Effector memory CD8-positive, alpha-beta T cell (primary cell): ENCODE measurements at places on chromosomes 3 and 15.

- DNase-seq = no peak
Measured at GRCh38 chr3:136296960-136297359, 46.8 kb downstream of the PCCB start.

DNA sequence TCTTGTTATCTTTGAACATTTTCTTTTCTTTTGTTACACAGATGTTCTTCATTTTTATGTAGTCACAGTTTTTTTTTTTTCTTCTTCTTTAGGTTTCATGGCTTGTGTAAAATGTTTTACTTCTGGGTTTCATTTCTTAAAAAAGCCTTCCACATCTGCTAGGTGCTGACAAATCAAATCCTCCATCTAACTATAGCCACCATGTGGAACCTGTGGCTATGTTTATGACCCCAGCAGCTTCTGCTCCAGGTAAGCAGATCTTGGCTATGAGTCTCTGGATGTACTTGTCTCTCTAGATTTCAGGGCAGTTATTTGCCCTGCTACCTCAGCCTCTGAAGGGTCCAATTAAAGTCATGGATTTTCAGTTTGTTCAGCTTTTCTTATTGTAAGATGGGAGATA, 44.5 kb downstream of the OXSM start:
- no peak for DNase-seq

DNA sequence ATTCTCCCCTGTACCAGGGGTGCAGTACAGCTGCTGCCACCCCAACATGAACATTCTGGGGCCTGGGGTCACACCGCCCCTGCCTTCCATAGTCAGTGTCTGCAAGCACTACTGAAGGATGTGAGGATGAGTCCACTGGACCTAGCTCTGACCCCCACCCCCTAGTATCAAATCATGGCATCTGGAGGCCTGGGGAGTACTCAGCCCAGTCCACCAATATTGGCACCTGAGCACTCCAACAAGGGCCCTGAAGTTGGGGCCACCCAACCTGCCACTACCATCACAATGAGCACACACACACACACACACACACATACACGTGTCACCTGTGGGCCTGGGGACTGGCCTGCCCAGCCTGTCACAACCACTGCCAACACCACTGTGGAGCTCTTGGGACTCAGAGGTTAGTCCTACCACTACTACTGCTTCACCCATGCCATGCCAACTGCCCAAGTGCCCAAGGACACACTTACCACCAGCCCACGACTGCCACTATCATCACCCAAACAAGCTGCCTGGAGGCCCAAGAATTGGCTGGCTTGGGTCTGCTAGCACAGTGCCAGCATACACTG, 253.9 kb downstream of the MCTP2 start:
- no peak for DNase-seq

- DNase-seq = no peak
Measured at GRCh38 chr15:101397521-101398003, 91.9 kb downstream of the PCSK6 start.

DNA sequence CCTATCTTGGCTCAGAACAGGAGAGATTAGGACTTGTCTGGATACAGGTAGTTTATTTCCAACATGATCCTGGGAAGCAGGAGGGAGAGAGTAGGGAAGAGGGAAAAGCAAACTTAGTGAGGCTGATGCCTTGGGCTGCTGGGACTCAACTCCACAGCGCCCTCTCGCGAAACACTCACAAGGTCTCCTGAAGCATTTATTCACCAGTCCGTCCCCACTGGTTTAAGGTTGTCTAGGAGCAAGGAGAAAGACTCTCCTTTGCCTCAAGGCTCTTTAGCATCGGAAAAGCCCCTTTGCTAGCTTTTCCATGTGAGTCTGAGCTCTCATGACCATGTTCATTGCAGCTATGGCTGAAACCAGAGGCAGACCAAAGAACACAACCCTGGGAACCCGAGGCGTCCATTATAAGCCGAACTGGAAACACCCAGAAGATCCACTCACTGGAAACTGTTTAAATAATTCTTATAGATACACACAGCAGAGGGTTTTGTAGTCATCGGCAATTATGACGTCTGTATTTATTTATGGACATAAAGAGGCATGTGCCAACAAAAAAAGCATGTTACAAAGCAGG, 244.5 kb downstream of the CD47 start:
- DNase-seq = peak; percentile 2

DNA sequence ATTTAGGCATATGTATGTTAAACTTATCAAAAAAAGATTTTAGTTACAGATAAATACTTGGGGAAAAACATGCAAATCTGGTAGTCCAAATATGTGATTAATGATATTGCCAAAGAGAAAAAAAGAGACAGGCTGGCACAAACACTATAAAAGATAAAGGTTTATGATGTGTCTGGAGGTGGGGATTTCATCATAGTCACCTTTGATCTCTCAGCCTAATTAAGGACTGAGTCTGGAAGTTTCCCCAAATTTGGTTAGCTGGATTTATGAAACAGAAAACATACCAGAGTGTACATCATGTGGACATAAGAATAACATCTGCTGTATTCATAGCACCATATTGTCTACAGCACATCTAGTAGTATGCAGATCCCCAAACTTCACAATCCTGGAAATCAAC, 157.0 kb downstream of the FGF12 start:
- DNase-seq = no peak

DNA sequence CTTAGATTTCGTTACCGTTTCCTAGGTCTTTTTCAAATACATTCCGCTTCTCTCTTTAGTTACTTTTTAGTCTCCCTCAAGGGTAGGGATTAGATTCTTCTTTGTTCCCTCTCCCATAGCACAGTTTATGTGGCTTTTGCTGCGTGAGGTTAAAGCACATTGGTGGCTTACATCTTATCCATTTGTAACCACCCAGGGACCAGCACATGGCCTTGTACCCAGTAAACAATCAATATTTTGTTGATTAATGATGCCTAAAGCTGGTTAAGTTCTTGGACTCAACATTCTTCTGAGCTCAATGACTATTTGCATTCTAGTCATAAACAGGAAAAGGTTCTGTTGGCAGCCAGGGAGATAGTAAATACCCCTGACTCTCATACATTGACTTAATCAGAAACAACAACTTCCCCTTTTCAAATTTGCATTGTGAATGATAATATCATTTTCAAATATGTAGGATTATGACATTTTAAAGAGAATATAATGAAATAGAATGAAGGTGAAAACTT, 60.2 kb downstream of the CACNA1D start:
- no peak for DNase-seq

GRCh38 chr3:51682079-51682478, 11.0 kb downstream of the TEX264 start:
- DNase-seq = peak; percentile 76

DNA sequence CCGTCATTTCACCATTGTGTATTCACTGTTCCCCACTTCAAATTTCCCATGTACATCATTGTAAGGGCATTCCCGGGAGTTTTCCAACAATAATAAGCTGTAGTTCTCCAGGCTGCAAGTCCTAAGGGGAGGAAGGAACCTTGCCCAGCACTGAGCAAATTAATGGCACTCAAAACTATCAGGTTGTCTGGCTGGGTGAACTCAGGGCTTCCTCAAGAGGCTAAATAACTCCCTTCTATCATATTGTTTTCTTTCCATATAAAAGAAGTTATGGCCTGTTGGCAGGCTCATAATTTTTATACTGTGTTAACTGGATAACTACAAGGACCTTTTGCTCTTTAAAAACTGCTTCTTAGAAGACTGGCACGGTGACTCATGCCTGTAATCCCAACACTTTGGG, 71.4 kb downstream of the SEMA6D start:
- no peak for DNase-seq

DNA sequence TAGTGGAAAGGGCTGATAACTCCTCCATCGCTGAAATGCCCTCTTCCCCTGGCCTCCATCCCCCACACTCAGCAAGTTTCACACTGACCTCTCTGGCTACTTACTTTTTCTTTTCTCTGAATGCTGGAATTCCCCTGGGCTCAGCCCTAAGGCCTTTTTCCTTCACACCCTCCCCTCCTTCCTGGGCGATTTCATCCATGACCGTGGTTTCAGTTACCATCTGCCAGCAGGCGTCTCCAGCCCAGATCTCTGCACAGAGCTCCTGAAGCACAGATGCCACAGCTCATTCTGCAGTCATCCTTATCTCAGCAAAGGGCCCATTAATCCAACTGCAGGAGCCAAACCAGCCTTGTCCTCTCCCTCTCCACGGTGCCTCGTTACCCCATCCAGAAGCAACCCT, 114.0 kb downstream of the RFTN1 start:
- DNase-seq = no peak

DNA sequence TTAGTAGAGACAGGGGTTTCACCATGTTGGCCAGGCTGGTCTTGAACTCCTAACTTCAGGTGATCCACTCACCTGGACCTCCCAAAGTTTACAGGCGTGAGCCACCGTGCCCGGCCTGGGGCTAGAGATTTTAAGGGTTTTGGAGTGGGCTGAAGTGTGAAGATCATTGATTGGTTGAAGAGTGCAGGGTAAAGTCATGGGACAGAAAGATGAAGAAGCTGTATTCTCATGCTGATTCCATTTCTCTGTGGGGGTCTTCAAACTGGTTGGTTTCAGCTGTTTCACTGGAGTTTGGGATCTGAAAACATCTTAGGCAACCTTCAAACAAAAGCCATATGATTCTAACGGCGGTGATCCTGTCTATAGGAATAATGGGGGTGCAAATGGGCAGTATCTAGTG, 52.1 kb downstream of the GATM start:
- no peak for DNase-seq

DNA sequence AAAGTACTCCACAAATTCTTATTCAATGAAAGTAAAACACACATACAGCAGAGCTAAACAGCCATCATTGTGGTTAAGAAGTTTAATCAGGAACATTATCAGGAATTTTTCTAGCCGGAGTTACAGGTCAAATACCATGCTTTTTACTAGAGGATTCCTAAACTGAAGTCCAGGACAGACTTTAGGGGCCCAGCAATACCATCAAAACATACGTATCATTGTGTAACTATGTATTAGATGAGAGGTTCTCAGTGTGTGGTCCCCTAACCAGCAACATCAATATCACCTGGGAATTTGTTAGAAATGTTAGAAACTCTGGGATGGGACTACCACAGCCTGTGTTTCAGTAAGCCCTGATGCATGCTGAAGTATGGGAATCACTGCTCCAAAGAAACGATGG, 404.2 kb upstream of the IL12A start:
- no peak for DNase-seq

GRCh38 chr3:156142702-156143101, 22.3 kb downstream of the KCNAB1 start:
- DNase-seq = no peak

DNA sequence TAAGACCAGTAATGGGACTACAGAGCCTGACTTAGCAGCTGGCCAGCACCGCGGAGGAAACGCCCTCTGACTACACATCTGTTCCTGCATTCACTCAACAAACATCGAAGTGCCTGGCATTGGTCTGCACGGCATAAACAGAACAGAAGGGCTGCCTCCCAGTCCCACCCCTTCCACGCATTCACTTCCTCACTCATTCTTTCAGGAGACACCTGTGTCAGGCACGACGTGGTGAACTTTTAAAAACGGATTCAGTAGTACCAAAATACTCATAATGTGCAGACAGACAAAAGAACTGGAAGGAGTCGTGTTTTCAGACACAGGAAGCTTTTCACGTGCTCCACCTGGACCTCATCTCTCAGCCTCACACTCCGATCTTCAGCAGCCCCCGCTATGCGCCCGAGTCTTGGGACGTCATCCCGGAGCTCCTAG, 123.3 kb downstream of the XXYLT1 start:
- no peak for DNase-seq

DNA sequence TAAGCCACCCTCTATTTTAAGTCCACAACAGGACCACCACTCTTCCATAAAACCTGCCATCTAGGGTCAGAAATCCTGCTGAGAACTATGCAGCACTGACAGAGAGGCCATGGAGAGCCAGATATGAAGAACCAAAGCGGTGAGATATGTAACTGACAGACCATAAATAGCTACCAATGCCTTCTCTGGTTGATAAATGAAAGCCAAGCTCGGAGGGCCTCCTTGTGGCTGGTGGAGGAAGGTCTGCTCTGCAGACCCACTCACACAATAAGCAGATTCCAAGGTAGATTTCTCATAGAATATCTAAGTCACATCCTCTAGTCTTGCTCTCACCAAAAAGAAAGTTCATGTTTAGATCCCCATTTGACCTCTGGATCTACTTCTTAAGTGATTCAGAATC, 38.9 kb downstream of the RYK start:
- no peak for DNase-seq

DNA sequence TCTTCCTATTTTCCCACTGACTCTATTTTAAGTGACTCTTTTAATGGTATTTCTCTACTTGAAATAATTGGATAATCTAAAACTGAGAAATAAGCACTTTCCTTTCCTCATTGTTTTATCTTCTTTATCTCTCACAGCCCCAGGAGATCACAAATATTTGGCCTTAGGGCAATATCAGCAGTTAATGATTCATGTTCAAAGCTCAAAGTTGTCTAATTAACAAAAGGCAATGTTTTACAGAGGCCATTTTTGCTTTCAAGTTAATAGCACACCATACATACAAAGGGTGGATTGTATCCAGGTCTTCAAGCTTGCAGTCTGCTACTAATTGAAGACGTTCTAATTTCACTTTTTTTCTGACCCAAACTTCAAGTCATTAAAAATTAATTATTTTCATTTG, 120.1 kb downstream of the LRRN1 start:
- no peak for DNase-seq

- DNase-seq = no peak
Measured at GRCh38 chr15:99997112-99997651, 263.9 kb upstream of the LYSMD4 start.

DNA sequence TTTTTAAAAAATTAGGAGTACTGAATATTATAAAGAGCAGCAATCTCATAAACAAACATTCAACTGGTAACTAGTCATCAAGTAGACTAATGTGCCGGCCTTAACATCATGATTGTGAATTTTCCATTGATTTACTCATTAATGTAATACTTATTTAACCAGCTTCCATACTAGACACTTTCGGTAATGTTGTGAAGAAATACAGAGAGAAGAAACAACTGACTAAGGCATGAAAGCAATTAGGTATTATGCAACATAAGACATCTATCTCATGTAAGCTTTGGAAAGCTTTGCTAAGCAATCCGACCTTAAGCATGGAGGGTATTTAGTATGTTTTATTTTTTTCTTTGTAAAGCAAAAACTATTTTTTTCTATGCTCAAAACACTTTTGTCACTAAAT, 108.0 kb downstream of the IL1RAP start:
- DNase-seq = no peak

GRCh38 chr3:111669926-111670630, 74.9 kb upstream of the ZBED2 start:
- DNase-seq = no peak

DNA sequence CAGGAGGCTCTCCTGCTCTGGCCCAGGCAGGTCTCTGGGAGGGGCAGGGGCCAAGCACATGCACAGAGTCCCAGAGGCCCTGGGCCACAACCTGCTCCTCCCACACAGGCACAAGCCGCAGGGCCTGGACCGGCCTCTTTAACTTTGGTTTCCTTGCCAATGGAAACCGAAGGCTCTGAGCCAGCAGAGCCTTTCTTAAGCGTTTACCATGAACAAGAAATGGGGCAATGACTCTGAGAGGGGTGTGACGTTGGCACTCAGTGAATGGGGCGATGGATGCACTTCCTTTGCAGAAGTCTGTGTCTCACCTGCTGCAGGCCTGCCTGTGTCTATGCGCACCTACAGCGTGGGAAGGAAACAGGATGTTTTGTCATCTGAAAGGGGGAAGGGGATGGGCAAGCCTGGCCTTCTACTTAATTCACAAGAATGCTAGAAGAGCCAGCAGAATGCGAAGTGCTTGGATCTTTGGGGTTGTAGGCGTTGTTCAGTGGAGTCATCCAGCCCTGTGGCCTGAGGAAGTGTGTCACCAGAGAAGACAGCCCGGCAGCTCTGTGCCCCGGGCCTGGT, 41.8 kb downstream of the IFT122 start:
- DNase-seq = no peak

GRCh38 chr3:178397202-178397601, 139.0 kb upstream of the KCNMB2 start:
- DNase-seq = no peak
